ENCODE measurements at places on chromosomes 6 and 20.

DNA sequence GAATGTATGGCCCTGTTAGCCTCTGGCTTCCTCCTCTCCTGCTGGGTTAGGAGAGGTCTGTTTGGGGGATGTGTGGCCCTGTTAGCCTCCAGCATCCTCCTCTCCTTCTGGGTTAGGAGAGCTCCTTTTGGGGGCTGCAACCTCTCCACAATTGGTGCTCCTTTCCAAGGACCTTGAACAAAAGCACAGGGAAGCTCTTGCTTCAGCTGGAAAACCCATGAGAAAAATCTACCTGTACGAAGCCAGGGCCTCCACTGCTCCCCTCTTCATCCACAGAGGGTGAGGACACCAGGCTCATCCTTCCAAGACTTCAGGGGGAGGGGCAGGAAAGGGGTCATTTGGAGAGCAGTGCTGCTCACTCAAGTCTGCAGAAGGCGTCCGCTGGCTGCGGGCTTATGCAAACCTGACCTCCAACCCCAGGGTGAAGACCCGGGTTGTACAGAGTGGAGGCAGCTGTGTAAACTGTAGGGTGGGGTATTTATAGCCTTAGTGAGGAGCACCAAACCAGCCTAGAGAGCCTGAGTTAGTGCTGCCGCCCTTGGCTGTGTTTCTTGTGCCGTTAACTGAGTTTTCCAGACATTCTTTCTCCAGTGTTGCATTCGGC is 62.1 kb downstream of the SLC24A3 start:
- DNase-seq = no peak

DNA sequence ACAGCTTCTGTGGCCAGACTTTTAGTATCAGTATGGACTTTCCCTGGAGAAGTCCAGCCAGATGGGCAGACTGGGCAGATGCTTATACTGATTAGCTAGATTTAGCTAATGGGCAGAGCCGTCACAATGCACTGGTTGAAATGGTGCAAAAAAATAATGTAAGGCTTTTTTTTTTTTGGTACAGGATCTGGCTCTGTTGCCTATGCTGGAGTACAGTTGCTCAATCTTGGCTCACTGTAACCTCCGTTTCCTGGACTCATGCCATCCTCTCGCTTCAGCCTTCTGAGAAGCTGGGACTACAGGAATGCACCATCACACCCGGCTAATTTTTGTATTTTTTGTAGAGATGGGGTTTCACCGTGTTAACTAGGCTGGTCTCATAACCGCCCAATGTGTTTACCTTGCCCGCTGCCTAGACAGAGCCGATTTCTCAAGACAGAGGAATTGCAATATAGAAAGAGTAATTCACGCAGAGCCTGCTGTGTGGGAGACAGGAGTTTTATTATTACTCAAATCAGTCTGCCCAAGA is 16.4 kb upstream of the KIFC1 start:
- DNase-seq = peak; percentile 63

DNA sequence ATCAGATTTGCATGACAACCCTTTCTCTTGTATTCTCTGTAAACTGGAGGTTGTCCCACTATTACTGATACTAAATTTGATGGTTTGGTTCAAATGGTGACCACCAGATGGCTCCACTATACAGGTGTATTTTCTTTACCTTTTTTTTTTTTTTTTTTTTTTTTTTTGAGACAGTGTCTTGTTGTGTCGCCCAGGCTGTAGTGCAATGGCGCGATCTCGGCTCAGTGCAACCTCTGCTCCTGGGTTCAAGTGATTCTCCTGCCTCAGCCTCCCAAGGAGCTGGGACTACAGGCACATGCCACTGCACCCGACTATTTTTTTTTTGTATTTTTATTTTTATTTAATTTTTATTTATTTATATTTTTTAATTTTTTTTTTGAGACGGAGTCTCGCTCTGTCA is 6.6 kb upstream of the WTAP start:
- no peak for DNase-seq

GRCh38 chr6:42349753-42350511 is 101.8 kb downstream of the TRERF1 start:
- DNase-seq = no peak

GRCh38 chr6:108723594-108723993 is 124.6 kb upstream of the ARMC2 start:
- DNase-seq = no peak

DNA sequence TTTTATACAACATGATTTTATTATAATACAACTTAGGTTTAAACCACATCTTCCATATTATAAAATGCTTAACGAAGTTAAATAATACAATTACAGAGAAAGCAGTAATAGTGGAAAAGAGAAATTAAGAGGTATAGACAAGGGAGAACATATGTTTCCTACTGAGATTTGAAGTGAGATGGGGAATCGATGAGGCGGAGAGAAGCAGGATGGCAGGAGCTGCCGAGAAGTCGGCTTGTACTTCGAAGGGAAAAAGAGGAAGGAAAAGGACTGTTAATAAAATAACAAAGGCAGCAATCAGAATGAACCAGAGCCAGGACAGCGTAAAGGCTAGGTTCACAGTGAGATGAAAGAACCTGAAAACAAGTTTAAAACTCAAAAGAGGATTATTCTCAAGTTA is 15.4 kb downstream of the FBXL4 start:
- DNase-seq = peak; percentile 21

DNA sequence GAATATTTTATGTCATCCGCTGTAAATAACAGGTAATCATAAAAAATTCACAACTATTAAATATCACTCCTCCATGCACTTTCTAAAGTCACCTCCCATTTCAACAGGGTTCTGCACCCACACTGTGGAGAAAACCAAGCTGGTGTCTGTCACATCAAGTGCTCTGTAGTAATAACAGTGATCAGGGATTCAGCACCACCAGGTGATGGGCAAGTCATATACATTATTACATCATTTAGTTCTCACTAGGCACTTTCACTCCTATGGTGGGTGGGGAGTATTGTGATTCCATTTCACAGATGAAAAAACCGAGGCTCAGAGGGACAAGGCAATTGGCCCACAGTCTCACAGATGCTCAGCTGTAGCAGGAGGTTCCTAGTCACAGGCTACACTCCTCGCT is 8.7 kb downstream of the BFSP1 start:
- no peak for DNase-seq

- DNase-seq = no peak
Observed at GRCh38 chr6:124956018-124956417, 6.2 kb upstream of the RNF217 start.

- DNase-seq = peak; percentile 81
Observed at GRCh38 chr20:20837574-20838021, 125.2 kb upstream of the RALGAPA2 start.

DNA sequence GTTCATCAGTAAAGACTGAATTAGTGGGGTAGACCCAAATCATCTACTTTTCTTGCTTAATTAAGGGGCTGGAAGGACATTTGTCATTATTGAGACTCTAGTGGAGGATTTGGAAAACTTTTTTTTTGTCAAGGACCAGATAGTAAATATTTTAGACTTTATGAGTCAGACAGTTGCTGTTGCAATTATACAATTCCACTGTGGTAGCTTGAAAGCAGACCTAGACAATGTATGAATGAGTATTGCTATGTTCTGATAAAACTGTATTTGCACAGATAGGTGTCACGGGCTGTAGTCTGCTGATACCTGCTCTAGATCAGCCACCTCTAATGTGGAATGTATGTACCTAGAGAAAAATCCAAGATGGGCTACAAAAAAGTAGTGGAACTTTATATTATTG is 175.0 kb downstream of the CARMIL1 start:
- DNase-seq = peak; percentile 44

Measured in suppressor macrophage (primary cell).